Heart left ventricle (tissue), 16 donors: ENCODE measurements at places on chromosomes 1 and 21. TPM values are rescaled to one million over a fixed set of nuclear protein-coding genes. Genes with fewer than 3 reads are reported as not detected.

The RRP1 gene
- 13.9 TPM for polyA plus RNA-seq

The CFAP141 gene
- polyA plus RNA-seq = not detected

The TMPRSS2 gene
- 0.04 TPM for polyA plus RNA-seq

The TMCC2 gene
- 1.4 TPM for polyA plus RNA-seq

The TMEM125 gene
- 0.30 TPM for polyA plus RNA-seq

The CFHR4 gene
- not detected for polyA plus RNA-seq

The CHODL gene
- polyA plus RNA-seq = 0.22 TPM

The OLIG2 gene
- polyA plus RNA-seq = not detected

The KCNJ15 gene
- 0.38 TPM for polyA plus RNA-seq

The LRRC3 gene
- polyA plus RNA-seq = 1.4 TPM

The GJC2 gene
- 0.78 TPM for polyA plus RNA-seq

The RABGAP1L gene
- 129 TPM for polyA plus RNA-seq

The MCOLN3 gene
- polyA plus RNA-seq = 0.07 TPM

The C4BPA gene
- 0.03 TPM for polyA plus RNA-seq

The GJA9 gene
- 0.11 TPM for polyA plus RNA-seq

The SVBP gene
- 23.6 TPM for polyA plus RNA-seq

The NFASC gene
- 2.7 TPM for polyA plus RNA-seq

The RSPO1 gene
- not detected for polyA plus RNA-seq

The HSPB7 gene
- 7,048 TPM for polyA plus RNA-seq

The ADAMTS4 gene
- polyA plus RNA-seq = 6.1 TPM

The ASPM gene
- polyA plus RNA-seq = 0.08 TPM

The NBPF4 gene
- polyA plus RNA-seq = not detected

The CYYR1 gene
- polyA plus RNA-seq = 17.2 TPM

The OLFM3 gene
- polyA plus RNA-seq = not detected

The GPR52 gene
- 0.95 TPM for polyA plus RNA-seq

The ERG gene
- 5.9 TPM for polyA plus RNA-seq

The CFAP74 gene
- polyA plus RNA-seq = not detected

The HSF2BP gene
- 0.19 TPM for polyA plus RNA-seq

The RBM11 gene
- polyA plus RNA-seq = 0.23 TPM

The CLK2 gene
- polyA plus RNA-seq = 15.9 TPM

The WDR64 gene
- not detected for polyA plus RNA-seq

The RAD54L gene
- polyA plus RNA-seq = 0.30 TPM

The AGPAT3 gene
- 26.6 TPM for polyA plus RNA-seq

The MAB21L3 gene
- 0.04 TPM for polyA plus RNA-seq

The OR2G6 gene
- polyA plus RNA-seq = not detected

The OLIG1 gene
- not detected for polyA plus RNA-seq

The KCNH1 gene
- polyA plus RNA-seq = not detected

The C1orf210 gene
- polyA plus RNA-seq = not detected

The NID1 gene
- 89.6 TPM for polyA plus RNA-seq

The SYNC gene
- polyA plus RNA-seq = 8.3 TPM

The ATF6 gene
- 16.2 TPM for polyA plus RNA-seq

The JAM2 gene
- 19.2 TPM for polyA plus RNA-seq

The CEP170 gene
- polyA plus RNA-seq = 16.6 TPM

The SH2D2A gene
- polyA plus RNA-seq = 1.1 TPM

The LCE5A gene
- polyA plus RNA-seq = not detected

The VWA5B1 gene
- 0.04 TPM for polyA plus RNA-seq

The AMY1B gene
- not detected for polyA plus RNA-seq

The NUP210L gene
- polyA plus RNA-seq = not detected

The MSH4 gene
- 0.27 TPM for polyA plus RNA-seq

The LCE2A gene
- not detected for polyA plus RNA-seq

The CELA3A gene
- polyA plus RNA-seq = 0.68 TPM

The TYW3 gene
- polyA plus RNA-seq = 22.7 TPM

The COL6A1 gene
- polyA plus RNA-seq = 149 TPM

The DMRTA2 gene
- polyA plus RNA-seq = not detected

The HTR6 gene
- polyA plus RNA-seq = not detected
